ENCODE measurements at places on chromosomes 13 and 19.

GRCh38 chr19:18845961-18846360, 14.2 kb downstream of the UPF1 start:
- no peak for DNase-seq

GRCh38 chr19:31037286-31037980, 311.8 kb downstream of the TSHZ3 start:
- DNase-seq, result no peak

GRCh38 chr19:40178756-40179155, 12.5 kb upstream of the MAP3K10 start:
- no peak for DNase-seq

DNA sequence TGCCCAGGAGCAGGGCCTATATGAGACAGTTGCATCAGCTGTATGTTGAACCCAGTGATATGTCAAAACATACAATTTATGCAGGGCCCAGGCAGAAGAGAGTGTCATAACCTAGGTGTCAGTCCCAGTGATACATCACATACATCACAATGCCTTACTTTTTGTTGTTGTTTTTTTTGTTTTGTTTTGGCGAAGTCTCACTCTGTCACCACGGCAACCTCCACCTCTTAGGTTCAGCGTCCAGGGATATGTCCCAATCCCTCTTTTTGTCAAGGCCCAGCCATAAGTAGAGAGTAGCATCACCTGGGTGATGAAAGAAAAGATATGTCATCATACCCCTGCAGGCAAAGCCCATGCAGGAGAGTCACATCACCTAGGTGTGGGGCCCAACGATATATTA, 56.8 kb upstream of the ZNF730 start:
- no peak for DNase-seq

GRCh38 chr19:17311455-17312188, 2.3 kb downstream of the DDA1 start:
- DNase-seq, result no peak

- DNase-seq, result no peak
Measured at GRCh38 chr19:45471111-45471930, 3.5 kb downstream of the FOSB start.

DNA sequence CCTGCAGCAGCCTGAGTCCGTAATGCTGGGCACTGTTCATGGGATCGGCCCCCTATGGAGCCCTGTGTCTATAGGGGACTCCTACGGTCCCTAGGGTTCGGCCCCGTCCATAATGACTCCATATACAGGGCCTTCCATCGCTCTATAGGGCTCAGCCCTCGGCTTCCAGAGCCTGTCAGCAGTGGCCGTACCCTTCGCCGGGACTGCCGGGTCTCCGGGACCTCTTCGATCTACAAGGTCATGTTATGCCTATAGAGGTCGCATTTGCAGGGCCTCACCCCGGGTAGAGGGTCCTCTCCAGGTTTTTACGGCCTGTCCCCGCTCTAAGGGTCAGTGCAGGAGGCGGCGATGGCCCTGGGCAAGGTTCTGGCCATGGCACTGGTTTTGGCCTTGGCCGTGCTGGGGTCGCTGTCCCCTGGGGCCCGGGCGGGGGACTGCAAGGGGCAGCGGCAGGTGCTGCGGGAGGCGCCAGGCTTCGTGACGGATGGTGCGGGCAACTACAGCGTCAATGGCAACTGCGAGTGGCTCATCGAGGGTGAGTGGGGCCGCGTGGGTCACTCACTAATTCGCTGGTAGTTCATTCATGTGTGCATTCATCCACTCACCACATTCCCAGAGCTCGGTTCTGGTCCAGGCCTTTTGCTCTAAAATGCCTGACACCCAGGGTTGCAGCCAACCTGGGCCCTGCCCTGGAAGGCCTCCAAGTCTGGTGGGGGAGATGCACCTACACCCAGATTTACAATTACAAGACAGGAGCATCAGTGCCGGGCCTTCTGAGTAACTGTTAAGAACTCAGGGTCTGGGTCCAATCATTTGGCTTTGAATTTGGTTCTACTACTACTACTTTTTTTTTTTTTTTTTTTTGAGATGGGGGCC, 699 bp downstream of the MEGF8 start:
- no peak for DNase-seq

DNA sequence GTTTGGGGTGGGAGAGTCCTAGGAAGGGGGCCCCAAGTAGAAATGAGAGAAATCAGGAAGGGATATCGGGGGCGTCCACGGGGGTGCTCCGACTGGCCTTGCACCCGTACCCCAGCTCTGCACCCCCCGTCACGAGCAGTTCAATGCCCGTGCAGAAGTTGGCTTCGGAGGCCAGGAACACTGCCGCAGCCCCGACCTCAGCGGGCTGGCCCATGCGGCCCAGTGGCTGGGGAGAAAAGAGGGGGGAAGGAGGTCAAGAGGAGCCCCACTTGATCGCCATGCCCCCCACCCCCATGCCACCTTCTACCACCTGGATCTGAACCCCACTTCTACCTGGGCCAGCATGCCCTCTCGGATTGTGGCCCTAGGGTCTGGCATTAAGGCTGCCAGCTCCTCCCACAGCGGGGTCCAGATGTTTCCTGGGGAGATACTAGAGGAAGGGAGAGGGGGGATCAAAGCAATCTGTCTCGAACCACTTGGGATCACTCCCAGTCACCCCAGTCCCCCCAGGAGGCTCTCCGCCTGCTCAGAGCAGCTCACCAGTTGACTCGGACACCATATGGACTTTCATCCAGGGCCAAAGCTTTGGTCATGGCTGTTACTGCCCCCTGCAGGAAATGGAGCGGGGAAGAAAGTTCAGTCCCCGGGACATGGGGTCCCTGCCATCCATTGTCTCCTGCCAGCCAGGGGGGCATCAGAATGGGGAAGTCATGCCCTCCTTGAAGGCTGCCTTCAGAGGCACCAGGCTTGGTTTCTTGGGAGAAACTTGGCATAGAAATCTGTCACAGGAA, 2.5 kb upstream of the BCAT2 start:
- DNase-seq, result no peak

DNA sequence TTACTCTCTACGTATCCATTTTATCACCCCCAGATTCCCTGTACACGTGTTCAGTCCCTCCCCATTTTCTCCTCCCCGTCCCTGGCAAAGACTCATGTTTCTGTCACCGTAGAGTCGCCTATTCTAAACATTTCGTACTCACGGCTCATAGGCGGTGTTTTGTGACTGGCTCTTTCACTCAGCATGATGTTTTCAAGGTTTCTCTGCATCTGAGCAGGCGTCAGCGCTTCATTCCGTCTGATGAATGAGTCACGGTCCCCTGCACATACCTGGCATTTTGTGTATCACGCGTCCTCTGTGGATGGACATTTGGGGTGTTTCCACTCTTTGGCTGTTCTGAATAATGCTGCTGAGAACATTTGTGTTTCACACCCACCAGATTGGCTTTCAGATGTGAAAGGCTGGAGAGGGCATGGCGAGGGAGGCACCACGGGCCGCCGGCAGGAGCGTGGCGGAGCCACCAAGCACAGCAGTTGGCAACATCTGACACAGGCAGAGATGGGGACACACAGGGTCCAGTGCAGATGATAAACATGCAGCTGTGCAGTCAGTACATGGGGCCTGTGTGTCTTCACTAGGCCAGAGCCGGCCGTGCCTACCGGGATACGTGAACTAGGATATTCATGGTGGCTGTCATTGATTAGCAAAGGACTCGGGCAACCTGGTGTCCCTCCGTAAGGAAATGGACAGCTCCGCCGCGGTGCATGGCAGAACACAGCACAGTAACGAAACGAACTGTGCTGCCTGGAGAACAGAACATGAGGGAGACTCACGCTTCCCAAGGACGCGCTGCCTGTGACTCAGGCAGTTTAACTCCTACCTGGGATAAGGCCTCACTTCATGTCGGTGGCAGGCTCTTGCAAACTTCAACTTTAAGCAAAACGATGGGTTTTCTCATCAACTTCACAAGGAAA, 117.2 kb downstream of the ATP11A start:
- DNase-seq, result no peak

DNA sequence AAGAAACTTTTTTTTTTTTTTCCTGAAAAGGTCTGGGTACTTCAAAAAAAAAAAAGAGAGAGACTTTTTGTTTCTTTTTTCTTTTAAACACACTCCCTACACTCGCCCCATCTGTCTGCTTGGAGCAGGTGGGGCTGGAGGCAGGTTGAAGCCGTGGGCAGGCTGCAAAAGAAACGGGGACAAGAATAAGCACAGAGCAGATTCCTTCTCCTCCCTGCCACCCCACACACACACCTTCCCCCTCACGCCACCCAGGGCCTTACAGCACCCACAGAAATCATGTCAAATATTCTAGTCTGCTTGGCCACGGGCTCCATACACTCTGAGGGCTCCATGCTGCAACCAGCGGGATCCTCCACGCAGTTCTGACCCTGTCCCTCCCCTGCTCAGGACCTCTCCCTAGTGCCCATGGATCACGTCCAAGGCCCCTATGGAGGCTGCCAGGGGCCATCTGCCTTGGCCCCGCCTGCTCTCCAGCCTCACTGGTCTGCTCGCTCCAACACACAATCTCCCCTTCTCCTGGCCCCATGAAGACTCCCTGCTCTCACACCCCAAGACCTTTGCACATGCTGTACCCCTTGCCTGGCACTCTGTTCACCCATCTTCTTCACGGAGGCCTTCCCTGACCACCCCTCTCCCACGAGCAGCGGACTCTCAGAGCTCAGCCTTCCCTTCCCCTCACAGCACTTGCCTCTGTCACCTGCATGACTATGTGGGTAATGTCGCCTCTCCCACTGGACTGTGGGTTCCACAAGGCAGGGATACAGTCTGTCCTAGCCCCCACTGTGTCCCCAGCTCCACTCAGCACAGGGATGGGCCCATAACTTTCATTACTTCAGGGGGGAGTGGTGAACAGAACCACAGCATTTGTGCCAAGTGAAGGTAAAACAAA, 11.4 kb downstream of the AKT2 start:
- DNase-seq, result no peak

Data from thoracic aorta (tissue), 2 donors.